Aorta (tissue), 5 donors: ENCODE measurements at places on chromosomes 3 and 15.

- no peak overlapping the region for H3K27ac ChIP-seq
- no peaks in the 10 kb centered on the region for H3K27me3 ChIP-seq
- no peaks in the 10 kb centered on the region for H3K36me3 ChIP-seq
- no peak for DNase-seq
Measured at GRCh38 chr3:127800508-127800907, 21.8 kb downstream of the MGLL start.

DNA sequence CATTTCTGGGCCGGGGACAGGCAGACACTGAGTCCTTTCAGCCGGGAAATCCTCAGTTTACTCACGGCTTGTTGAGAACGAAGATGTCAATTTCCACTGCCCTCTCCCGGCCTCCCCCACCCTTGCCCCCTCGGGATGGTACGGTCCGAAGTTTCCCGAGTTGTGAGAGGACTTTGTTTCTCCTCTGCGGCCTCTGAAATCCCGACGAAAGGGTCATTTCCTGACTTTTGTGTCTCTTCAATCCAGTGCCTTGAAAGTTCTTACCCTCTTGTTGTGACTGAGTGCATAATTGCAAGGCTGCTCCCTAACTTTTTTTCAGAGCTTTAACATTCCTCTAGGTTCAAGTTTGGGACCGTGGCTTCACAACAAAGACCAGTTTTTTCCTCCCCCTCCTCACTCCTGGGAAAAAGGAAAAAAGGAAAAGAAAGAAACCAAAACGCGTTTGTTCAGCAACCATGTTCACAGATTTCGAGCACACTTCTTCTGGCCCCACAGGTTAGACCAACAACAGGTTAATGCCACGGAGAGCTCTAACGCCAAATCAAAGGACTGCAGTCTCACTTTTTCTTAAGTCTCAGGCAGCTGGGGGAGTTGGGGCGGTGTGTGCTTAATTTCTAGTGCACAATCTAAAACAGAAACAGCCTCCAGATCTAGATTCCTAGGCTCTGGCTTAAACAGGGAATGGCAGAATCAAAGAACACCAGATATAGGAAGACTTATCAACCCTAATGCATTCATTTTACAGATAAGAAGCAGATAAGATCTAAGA, 138.9 kb downstream of the TMCO5A start:
- no peaks in the 10 kb centered on the region for H3K36me3 ChIP-seq
- peak overlapping the region; percentile 92 for H3K27ac ChIP-seq
- DNase-seq: no peak

DNA sequence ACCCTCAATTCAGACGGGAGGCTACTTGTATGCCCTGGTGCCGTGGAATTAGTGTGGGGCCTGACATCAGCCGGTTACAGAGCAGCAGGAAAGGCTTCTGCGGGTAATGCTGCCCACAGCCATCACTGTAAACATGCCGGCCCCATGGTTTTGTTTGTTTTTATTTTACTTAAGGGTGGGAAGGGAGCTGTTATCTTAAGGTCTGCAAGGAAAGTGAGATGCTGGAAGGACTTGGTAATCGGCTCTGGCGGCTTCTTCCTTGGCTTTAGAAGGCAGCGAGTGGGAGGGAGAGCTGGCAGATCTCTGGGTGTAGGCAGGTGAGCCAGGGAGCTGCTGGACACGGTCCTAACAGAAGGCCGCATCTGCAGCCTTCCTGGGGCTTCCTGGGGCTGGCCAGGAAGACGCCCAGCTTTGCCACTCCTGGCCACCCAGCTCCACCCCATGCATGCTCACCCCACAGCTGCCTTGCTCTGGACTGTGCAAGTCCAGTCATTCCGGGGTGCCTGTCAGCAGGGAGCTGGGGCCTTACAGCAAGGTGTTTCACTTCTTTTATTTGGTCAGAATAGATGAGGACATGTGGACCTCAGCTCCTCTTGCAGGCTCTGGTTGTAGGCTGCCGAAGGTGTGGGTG, 54.1 kb upstream of the FURIN start:
- H3K4me1 ChIP-seq: no peaks in the 10 kb centered on the region
- H3K27ac ChIP-seq: no peak overlapping the region
- H3K36me3 ChIP-seq: no peaks in the 10 kb centered on the region
- no peak overlapping the region for H3K4me3 ChIP-seq
- H3K27me3 ChIP-seq: no peaks in the 10 kb centered on the region
- no peak for DNase-seq

GRCh38 chr15:86489981-86490380, 410.3 kb downstream of the AGBL1 start:
- no peak overlapping the region for H3K27ac ChIP-seq
- no peak for DNase-seq
- H3K4me1 ChIP-seq: no peaks in the 10 kb centered on the region

GRCh38 chr15:57604507-57604906, 12.8 kb downstream of the MYZAP start:
- H3K27ac ChIP-seq: no peak overlapping the region
- H3K4me3 ChIP-seq: no peak overlapping the region
- no peaks in the 10 kb centered on the region for H3K36me3 ChIP-seq

GRCh38 chr3:105826778-105827634, 41.8 kb downstream of the CBLB start:
- no peak overlapping the region for H3K4me3 ChIP-seq
- H3K36me3 ChIP-seq: no peaks in the 10 kb centered on the region
- no peaks in the 10 kb centered on the region for H3K27me3 ChIP-seq
